ENCODE measurements at places on chromosomes 7 and 10. TPM values are rescaled to one million over a fixed set of nuclear protein-coding genes. Genes with fewer than 3 reads are reported as not detected.
A peak's percentile ranks its signal among the peaks of the same experiment; 100 is the strongest.

The WDFY4 gene
- total RNA-seq: not detected

The CDHR1 gene
- not detected for total RNA-seq

DNA sequence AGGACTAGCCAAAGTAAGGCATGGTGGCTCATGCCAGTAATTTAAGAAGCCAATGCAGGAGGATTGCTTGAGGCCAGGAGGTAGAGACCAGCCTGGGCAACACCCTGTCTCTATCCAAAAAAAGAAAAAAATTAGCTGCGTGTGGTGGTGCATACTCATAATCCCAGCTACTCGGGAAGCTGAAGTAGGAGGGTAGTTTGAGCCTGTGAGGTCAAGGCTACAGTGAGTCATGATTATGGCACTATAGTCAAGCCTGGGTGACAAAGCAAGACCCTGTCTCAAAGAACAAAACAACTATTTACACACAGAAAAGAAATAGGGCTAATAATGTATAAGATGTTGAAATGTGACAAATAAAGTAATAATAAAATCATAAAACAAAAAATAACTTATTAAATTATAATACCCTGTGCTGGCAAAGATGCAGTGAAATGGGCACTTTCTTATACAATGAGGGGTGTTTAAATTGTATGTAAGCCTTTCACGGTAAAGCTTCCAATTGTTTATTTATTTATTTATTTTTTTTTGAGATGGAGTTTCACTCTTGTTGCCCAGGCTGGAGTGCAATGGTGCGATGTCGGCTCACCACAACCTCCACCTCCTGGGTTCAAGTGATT is 175.2 kb downstream of the TPST1 start:
- DNase-seq: peak; percentile 47

DNA sequence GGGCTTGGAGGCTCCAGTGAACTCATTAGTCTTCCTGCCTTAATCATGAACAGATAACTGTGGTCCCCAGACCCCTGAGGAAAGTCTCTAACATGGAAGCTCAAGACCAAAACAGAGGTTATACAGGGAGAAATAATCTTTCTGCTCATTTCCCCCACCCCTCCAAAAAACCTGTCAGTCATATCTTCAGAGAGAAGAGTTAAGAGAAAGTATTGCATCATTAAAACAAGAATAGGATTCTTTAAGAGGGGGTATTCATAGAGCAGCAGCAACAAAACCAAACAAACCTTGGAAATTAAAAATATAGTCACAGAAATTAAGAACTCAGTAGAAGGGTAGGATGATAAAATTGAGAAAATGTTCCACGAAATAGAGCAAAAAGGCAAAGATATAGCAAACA is 7.6 kb downstream of the CLEC2L start:
- DNase-seq: no peak

DNA sequence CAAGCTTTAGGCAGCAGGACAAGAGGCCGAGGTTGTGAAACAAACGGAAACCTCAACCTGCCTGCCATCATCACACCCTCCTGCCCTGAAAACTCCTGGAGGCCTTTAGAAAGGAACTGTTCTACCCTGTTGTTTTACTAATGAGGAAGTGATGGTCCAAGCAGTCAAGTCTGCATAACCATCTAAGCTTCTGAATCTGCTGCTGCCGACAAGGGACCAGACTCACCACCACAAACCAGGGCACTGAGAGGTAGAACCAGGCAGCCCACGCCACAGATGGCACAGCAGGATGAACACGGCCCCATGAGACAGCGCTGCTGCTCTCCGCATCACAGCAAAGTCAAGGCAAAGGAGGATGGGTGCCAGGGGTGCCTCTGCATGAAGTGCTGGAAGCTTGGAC is 209.4 kb downstream of the CELF2 start:
- no peak for DNase-seq

DNA sequence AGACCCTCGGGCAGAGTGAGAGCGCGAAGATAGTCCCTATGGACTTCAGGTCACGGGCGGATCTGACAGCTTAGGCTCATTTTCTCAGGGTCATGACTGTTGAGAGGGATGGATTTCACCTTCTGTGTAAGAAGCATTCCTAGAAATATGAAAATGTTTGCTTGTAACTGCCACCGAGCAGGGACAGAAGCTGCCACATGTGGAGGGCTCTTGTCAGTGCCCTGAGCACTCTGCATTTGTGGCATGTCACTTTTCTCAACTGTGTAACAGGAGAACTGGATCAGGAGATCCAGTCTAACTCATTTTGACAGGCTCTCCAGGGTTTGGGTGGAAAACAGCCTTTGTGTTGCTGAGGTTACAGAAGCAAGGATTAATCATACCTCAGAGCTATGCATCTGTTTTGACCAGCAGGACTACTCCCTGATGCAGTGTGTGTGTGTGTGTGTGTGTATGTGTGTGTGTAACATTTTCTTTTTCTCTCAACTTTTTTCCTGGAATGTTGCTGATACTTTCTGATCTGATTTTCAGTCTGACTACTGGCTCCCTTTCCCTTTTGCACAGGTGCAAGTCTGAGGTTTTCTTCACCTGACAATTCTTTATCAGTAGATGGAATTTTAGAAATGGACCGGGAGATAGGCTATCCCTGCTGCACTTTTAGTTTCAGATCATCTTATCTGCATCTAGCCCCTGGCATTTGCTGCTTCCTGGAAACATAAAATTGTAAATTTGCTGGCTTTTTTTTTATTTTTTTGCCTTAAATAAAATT is 183.3 kb downstream of the STK31 start:
- no peak for DNase-seq
